NCI-H1417 treated with DMSO at 0.1 percent for 48 hours (cell line): ENCODE measurements at places on chromosomes 3 and 15.

GRCh38 chr15:66169023-66169422 lies 84.5 kb downstream of the MEGF11 start:
- DNase-seq, result no peak

- no peak for DNase-seq
Measured at GRCh38 chr3:48137425-48137999, 50.7 kb downstream of the CDC25A start.

DNA sequence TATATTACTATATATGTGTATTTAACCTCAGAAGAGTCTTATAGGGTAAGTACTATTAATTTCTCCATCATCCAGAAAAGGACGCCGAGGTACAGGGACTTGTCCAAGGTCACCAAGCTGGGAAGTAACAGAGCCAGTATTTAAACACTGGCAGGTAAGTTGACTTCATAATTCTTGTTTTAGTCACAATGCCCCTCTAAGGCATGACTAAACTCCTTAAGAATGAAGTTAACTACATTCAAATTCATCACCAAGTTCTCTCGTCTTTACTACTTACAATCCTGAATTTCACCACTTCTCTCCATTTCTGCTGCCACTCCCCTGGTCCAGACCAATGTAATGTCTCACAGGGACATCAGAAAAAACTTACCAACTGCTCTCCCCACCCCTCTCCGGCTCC lies 312.1 kb downstream of the GRM7 start:
- DNase-seq, result no peak

GRCh38 chr15:37801529-37801928 lies 132.9 kb upstream of the TMCO5A start:
- no peak for DNase-seq

GRCh38 chr3:23372285-23372684 lies 169.2 kb downstream of the UBE2E2 start:
- no peak for DNase-seq

DNA sequence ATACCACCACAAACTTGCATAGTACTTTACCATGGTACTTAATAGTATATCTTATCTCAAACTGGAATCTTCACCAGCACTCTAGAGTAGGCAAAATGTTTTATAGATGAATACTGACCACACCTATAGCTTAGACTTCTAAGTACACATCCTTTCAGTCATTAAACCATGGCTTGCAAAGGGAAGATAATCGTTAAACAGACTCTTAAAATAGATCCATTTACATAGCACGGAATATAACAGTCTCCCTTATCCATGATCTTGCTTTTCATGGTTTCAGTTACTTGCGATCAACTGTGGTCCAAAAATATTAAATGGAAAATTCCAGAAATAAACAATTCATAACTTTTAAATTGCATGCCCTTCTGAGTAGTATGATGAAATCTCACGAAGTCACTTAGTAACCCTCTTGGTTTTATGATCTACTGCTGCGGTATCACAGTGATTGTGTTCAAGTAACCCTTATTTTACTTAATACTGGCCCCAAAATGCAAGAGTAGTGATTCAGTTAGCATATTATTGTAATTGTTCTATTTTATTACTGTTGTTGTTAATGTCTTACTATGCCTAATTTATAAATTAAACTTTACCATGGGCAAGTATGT lies 111.4 kb downstream of the HERC1 start:
- DNase-seq, result no peak

GRCh38 chr3:65619888-65620287 lies 418.8 kb downstream of the MAGI1 start:
- no peak for DNase-seq

DNA sequence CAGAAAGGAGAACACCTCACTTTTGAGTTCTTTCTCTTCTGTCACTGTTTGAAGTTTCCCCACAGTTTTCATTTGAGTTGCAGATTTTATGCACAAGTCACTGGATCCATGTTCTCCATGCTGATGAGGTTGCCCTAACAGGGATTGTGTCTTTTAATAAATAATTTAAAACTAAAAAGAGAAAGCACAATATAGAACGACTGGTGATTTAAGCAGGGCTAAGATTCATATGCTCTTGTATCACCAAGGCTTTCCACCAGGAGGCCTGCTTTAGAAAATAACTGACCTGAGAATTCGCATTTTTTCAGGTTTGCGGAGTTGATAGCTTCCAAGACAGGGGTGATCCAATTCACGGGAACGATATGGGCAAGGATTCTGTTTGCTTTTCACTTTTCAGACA lies 252.0 kb upstream of the VEPH1 start:
- DNase-seq, result no peak

- DNase-seq, result no peak
Measured at GRCh38 chr3:58059349-58060321, 51.4 kb downstream of the FLNB start.

DNA sequence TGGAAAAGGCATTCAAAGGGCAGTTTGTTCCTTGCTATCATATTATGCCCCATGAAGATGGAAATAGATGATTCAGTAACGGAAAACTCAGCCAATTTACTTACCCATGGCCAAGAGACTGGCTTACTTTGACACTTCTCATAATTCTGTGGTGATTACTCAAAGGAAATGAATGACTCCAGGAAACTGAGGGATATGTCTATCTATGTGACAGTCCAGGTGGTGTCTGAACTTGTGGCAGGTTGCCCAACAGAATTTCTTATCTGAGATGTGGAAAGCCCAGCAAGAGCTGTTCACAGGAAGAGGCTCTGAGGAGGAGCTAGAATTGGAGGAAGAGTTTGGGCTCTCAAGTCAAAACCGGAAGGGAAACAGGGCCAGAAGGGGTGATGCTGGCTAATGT lies 91.2 kb downstream of the KCNAB1 start:
- DNase-seq, result no peak

- DNase-seq, result no peak
Measured at GRCh38 chr3:196406811-196407470, 25.3 kb downstream of the UBXN7 start.

GRCh38 chr3:69320871-69321271 lies 65.0 kb downstream of the FRMD4B start:
- DNase-seq, result no peak
